ENCODE measurements at places on chromosomes 6 and 20. TPM values are rescaled to one million over a fixed set of nuclear protein-coding genes. Genes with fewer than 3 reads are reported as not detected.

DNA sequence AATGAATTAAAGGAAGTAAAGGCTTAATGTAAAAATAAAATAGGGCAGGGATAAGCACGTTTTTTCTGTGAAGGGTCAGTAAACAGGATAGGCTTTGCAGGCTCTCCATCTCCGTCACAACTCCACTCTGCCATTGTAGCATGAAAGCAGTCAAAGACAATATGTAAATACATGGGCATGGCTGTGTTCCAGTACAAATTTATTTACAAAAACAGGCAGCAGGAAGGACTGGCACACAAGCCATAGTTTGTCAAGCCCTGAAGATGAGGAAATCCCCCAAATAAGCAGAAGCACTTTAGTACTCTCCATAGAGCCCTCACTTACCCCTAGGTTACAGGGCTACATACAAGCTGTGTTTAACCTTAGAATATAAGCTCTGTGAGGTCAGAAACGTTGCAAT, 8.9 kb upstream of the FBXO9 start:
- no peak for DNase-seq

GRCh38 chr20:57662456-57663240, 42.4 kb upstream of the ZBP1 start:
- no peak for DNase-seq

- no peak for DNase-seq
Measured at GRCh38 chr6:130369831-130370230, 4.0 kb downstream of the TMEM200A start.

FUT9 gene
- total RNA-seq = not detected

CCN6 gene
- not detected for total RNA-seq

DNA sequence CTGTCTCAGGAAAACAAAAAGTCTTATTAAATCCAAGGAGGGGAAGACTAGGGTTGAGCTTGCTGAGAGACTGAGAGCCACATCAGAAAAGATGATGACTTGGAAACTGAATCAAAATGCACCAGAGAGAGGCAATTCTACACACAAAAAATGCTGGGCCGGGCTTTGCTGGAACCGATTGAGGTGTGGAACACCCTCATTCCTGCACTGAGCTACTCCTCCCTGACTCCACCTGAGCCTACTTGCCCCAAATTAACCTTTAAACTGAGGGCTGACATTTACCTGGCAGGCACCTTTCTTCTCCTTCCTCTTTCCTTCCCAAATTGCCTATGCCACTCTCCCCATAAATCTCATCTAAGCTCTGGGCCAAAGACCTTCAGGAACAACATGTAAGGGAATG, 40.8 kb upstream of the MBOAT1 start:
- DNase-seq = no peak

ASIP gene
- not detected for total RNA-seq

RPS21 gene
- 2,647 TPM for total RNA-seq

GRCh38 chr20:2747676-2748235, 52.7 kb downstream of the CPXM1 start:
- no peak for DNase-seq

GRCh38 chr20:43994486-43995100, 79.9 kb downstream of the TOX2 start:
- DNase-seq = no peak

- peak; percentile 39 for DNase-seq
Measured at GRCh38 chr6:140105857-140106256, 731.4 kb upstream of the CITED2 start.

- DNase-seq = no peak
Measured at GRCh38 chr20:22243067-22243466, 341.3 kb downstream of the FOXA2 start.

SPACA1 gene
- not detected for total RNA-seq

GRCh38 chr20:51019656-51020592, 3.0 kb downstream of the KCNG1 start:
- no peak for DNase-seq

DNA sequence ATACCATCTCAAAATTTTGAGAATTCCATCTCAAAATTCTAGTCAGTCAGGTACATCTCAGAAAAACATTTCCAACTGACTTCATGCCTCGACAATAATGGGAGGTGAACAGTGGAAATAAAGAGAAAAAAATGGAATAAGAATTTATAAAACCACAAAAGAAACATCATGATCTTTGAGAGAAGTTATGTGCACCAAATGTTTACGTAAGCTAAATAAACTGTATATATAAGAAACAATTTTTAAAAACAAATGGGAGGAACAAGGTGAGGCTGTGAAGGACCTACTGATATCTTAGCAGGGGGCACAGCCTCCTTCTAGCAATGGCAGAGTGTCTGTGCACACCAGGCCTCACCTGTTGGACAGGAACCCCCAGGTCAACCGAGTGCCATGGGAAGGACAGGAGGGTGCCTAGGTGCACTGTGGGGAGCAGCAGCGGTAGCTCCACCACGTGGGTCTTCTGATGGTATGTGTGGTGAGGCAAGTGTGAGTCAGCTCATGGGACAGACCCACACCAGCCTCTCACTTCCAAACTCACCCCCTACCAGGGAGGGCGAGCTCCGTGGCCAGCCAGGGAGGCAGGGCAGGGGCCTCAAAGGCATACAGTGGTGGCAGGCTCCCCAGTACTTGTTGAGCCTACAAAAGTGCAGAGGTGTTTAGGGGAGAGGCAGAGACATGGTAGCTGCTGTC, 23.2 kb downstream of the DIDO1 start:
- no peak for DNase-seq

GRCh38 chr6:155221086-155221485, 42.7 kb upstream of the CLDN20 start:
- no peak for DNase-seq

- no peak for DNase-seq
Measured at GRCh38 chr6:75377386-75377785, 92.8 kb upstream of the TMEM30A start.

GRCh38 chr6:68126089-68126749, 508.9 kb upstream of the ADGRB3 start:
- DNase-seq = no peak
